IMR-90 (cell line): ENCODE measurements at places on chromosomes 2 and 18. TPM values are rescaled to one million over a fixed set of nuclear protein-coding genes. Genes with fewer than 3 reads are reported as not detected.

- no peak for DNase-seq
Observed at GRCh38 chr18:64791236-64791635, 642.3 kb upstream of the LINC00305 start.

DNA sequence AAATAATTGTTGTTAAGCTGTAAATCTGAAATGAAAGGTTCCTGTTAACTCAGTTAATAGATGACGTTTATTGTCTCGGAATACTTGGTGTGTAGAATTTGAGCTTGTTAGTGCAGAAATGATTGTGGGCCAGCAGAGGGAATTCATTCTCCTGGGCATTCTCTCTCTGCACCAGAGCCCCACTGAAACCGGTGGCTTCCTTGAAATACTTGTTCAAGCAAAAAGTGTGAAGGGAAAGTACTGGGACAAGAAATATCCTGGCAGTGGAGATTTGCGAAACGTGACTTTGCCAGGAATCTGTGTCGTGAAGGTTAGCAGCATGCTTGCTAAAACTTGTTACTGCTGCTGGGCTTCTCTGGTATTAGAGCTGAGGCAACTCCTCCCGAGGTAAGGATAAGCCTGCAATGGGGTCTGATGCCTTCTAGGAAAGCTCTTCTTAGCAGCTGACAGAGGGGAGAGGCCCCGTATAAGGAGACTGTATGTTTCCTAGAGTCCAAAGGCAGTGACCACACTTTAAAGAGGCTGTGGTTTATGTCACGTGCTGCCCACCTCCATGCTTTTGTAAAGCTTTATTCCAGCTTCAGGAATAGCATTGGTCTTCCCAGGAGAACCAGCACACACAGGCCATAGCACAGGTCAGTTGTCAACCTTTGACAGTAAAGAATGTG lies 2.0 kb downstream of the ITGA6 start:
- DNase-seq, result peak; percentile 31

- DNase-seq, result peak; percentile 60
Observed at GRCh38 chr2:170155022-170155722, 22.8 kb upstream of the MYO3B start.

GRCh38 chr2:64987956-64988419 lies 1.2 kb upstream of the SLC1A4 start:
- DNase-seq, result peak; percentile 94

- peak; percentile 74 for DNase-seq
Observed at GRCh38 chr2:119218478-119219064, 5.1 kb upstream of the STEAP3 start.

DNA sequence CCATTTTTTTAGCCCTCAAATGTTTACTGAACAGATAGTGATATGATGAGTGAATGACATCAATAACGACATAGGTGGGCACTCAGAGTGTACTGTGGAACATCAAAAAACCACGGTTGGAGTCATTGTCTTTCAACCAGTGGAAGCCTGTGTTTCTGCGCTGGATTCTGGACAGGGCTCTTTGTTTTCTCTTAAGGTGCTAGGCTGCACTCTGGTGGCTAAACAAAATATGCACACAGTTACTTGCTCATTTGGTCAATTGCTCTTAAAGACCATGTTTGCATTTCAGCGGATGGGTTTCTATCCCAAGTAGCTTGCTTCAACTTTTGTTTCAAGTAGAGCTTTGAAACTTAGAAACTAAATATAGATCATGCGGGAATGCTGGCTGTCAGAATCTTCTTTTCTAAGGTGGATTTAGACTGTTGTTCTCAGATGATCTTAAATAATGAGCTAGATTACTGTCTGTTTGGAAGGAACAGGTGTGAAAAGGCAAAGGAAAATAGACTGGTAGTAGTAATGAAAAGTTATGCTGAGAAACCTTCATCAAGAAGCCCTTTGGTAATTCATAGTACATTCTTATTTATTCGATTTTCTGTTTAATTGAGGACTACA lies 48.5 kb upstream of the LYPD6B start:
- peak; percentile 80 for DNase-seq

DNA sequence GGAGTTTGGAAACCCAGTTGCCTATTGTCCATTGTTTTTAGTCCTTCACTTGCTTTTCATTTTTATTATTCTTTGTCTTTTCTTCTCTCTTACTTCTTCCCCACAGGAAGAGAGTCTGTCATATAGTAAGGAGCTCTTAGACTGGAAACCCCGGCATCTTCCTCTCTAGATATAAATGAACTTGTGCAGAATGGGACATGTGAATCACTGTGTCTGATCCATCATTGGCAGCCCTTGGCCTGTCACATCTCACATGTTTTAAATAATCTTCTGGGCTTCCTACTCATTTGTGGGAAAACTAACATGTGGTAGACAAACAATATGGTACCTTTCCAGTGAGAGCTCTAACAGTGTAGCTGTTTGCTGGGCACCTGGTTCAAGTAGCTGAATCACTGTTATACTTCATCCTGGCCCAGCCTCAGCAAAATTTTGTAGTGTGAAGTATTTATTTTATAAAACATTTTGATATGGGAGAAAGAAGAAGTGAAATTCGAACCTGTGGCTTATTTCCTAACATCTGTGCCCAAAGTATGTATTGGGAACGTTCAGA lies 112.8 kb downstream of the PHLPP1 start:
- DNase-seq, result peak; percentile 41

GRCh38 chr2:1794821-1795220 lies 50.5 kb upstream of the PXDN start:
- DNase-seq, result no peak

DNA sequence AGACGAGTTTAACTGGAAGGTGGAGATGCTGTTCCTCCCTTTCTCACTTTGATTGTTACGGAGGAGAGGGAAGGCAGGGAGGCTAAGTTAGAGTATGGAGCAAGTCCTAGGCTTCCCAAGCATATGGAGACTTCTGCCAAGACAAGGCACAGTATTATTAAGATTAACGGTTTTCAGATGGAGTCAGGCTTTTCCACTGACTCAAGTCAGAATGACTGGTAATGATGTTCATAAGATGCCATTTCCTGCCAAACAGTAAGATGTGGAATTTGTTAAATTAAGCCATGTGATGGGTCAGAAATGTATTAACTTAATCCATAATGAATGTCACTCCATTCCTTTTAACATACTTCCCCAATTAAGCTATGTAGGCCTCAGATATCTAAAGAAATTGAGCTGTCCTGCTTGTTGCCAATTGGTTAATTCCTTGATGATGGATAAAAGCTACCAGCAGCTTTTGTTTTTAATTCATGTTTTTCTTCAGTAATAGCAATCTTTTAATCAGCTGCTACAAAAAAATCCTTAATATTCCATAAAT lies 383.7 kb downstream of the ZNF521 start:
- peak; percentile 43 for DNase-seq

DNA sequence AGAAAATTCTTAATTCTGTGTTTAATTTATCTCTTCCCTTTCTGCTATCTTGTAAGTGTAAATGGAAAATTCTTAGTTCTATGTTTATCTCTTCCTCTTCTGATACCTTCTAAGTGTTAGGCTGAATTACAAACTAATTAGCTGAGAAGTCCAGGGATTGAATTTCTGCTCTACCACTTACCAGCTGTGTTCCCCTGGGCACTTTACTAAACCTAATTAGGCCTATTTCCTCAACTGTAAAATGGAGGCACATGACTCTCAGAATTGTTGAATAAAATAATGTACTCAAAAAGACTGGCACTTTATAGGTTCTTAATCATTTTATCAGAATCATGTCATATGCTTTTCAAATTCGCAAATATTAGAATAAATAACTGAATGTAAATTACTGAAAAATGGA lies 146.3 kb downstream of the MAP2 start:
- no peak for DNase-seq

DNA sequence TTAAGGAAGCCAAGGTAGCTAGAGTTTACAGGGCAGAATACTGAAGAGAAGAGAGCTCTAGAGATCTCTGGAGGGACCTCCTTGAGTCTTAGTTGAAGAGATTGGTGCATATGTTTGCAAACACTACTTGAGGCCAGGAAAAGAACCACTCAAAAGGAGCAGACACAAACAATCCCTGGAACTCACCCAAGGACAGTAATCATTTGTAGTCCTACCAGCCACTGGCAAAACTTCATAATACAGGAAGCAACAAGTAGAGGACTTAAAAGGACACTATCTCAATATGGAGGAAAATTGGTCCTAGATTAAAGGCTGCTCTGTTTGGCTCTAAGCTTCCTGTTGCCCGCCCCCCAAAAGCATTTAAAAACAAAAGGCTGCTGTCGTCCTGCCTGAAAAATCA lies 46.9 kb upstream of the UBXN4 start:
- DNase-seq, result peak; percentile 7

- peak; percentile 65 for DNase-seq
Observed at GRCh38 chr18:22813648-22814328, 119.3 kb upstream of the RBBP8 start.

GRCh38 chr18:31487246-31488015 lies 10.5 kb upstream of the DSG2 start:
- DNase-seq, result peak; percentile 88

GRCh38 chr18:75213611-75214331 lies 3.2 kb downstream of the TSHZ1 start:
- peak; percentile 36 for DNase-seq

ANO7 gene
- total RNA-seq, result 0.36 and 0.56 TPM in 2 replicates

NTSR2 gene
- total RNA-seq, result not detected in 2 replicates

ITPRIPL1 gene
- total RNA-seq, result 1.1 and 1.4 TPM in 2 replicates
